ENCODE measurements at places on chromosomes 1 and 21. TPM values are rescaled to one million over a fixed set of nuclear protein-coding genes. Genes with fewer than 3 reads are reported as not detected.
A peak's percentile ranks its signal among the peaks of the same experiment; 100 is the strongest.

The FAM76A gene
- 18.2 TPM for total RNA-seq

The BMP8A gene
- 0.16 TPM for total RNA-seq

The C4BPB gene
- not detected for total RNA-seq

The FAM72B gene
- 1.7 TPM for total RNA-seq

The TMEM9 gene
- total RNA-seq = 54.4 TPM

The COL8A2 gene
- 1.1 TPM for total RNA-seq

The CELF3 gene
- 31.4 TPM for total RNA-seq

The CFAP74 gene
- total RNA-seq = 0.47 TPM

The KLHDC8A gene
- 18.6 TPM for total RNA-seq

The ADAM30 gene
- not detected for total RNA-seq

The S100A1 gene
- total RNA-seq = 0.47 TPM

The DTL gene
- total RNA-seq = 2.7 TPM

The PRELP gene
- 0.16 TPM for total RNA-seq

DNA sequence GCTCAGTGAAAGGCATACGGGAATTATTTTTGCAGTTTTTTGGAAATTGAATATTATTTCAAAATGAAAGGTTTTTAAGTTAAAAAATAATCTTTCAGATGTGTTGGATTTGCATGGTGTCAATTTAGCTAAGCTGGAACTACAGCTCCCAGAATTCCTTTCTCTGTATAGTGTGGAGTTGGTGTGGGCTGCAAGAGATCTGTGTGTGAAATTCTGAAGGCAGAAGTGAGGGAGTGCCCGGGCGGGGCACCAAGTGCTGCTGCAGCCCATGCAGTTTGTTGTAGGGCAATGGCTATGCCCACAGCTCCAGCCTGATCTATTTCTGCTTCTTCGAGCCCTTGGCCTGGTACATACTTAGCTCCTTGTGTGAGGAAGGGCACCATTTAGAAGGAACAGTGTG is 60.5 kb upstream of the CSF1 start:
- no peak for DNase-seq

DNA sequence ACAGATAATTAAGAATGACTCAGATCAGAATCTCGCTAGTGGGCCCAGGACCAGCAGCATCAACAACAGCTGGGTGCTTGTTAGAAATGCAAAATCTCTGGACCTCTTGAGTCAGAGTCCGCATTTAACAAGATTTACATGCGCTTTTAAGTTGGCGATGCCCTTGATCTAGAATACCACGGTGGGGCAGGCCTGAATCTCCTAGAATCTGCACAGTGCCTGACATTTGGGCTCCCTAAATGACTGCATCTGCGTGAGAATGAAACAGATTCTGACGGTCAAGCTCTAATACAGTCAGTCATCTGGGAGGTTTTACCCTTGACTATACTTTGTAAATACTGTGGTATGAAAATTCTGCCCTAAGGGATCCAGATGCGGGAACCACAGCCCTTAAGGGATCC is 17.2 kb upstream of the RAB29 start:
- no peak for DNase-seq

GRCh38 chr1:173002891-173003838 is 47.6 kb downstream of the TNFSF18 start:
- DNase-seq = no peak

DNA sequence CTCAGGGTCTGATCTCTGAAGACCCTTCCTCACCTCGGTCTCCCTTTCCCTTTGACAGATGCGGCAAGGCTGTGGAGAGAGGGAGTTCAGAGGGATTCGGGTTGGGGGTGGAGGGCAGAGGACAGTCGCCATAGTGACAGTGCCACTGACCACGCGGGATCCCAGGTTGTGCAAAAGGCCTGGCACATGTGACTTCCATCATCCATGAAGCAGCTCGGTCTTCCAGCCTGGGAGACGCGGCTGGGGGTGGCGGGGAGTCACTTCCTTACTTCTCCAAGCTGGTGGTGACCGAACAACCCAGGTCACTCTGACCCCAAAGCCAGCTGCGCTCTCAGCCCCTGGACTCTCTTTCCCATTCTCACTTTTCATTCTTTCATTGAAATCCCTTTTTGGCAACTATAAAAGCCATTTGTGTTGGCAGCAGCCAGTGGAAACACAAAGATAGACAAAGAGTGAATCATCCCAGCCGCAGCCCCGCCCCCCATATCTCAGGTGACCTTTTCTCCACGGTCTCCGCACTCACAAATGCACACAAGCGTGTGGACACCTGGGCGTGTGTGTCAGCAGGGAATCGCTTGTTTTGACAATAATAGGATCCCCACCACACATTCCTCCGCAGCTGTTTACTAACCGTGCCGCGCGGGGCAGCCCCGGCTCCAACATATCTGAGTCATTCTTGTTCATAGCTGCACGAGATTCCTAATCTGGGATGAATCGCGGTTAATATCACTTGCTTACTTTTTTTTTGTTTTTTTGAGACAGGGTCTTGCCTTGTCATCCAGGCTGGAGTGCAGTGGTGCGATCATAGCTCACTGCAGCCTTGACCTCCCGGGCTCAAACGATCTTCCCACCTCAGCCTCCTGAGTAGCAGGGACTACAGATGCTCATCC is 68.3 kb downstream of the DHRS3 start:
- DNase-seq = peak; percentile 24

DNA sequence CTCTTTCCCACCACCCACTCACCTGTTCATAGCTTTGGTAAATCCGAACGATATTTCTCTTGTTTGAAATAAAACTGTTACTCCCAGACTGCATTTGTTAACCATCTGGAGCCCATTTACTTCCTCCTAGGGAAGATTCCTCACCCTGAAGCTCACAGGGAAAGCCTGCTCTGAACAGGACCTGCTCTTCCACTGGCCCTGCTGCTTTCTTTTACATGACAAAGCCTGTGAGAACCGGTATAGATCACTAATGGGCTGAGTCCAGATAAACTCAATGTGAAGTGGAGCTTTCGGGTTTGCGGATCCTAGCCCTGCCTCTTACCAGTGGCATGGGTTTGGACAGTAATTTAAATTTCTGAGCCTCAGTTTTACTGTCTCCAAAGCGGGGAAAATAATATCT is 45.2 kb downstream of the FAM163A start:
- DNase-seq = no peak

GRCh38 chr1:172993640-172994039 is 57.1 kb downstream of the TNFSF18 start:
- DNase-seq = no peak

DNA sequence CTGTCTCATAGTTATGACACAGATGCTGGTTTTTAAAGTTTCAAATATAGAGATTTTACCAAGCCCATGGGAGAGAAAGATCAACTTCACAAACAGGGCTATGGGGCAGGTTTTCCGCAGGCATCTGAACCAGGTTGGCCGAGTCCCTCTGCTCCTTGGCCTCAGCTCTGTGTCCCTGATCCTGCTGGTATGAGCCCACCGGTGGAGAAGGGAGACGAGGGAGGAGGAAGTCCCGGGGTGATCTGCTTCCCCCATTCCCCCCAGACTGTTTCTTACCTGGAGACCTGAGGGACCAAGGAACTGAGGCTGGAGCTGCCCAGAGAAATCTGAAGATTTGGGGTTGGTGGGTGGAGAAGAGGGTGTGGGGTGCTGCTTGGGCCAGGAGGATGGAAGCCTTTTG is 28.9 kb upstream of the BTG2 start:
- no peak for DNase-seq

DNA sequence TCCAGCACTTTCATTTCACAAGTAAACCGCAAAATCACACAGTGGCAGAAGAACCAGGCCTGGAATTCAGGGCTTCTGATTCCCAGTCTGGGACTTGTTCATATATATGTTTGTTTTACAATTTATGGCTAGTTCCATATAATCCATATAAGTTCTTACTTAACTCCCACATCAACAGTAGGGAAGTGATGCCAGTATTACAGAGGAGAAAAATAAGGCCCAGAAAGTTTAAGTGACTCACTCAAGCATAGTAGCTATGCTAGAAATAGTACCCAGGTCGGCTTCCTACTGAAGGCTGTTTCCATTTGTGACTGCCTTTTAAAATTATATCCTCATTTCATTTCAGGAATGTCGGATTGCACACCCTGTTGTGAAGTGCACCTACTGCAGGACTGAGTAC is 1.4 kb downstream of the FAM76A start:
- no peak for DNase-seq

DNA sequence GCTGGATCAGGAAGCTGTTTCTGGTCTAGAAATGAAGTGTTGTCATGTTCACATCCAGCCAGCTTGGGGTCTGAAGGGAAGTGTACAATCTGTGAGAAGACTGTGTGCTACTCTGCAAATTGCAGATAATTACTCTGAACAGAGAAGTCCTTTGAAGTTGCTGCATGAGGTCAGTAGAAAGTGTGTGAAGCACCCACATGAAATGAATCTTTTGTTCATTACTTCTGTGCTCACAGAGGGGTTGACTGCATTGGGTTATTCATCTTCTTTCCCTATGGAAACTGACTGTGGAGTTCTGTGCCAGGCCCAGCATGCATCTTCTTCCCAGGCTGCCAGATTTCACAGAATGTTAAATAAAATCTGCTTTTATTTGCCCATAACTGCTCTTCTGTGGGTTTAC is 47.1 kb downstream of the CTH start:
- peak; percentile 16 for DNase-seq

DNA sequence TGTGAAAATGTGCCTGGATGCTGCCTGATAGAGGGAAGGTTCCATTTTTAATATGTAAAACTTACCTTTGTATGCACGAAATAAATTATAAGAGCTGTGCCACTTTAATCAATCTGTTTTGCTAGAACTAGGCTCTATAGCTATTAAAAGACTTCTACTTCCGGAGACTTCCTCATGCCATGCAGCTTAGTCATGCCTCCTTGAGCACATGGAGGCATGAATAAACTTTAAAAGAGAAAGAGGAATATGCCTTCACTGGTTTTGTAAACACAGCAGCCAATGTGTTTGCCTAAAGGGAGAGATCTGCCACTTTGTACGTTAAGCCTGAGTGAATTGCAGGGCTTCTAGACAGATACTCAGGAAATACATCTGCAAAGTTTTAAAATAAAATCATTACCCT is 604.6 kb downstream of the LRRIQ3 start:
- DNase-seq = no peak

DNA sequence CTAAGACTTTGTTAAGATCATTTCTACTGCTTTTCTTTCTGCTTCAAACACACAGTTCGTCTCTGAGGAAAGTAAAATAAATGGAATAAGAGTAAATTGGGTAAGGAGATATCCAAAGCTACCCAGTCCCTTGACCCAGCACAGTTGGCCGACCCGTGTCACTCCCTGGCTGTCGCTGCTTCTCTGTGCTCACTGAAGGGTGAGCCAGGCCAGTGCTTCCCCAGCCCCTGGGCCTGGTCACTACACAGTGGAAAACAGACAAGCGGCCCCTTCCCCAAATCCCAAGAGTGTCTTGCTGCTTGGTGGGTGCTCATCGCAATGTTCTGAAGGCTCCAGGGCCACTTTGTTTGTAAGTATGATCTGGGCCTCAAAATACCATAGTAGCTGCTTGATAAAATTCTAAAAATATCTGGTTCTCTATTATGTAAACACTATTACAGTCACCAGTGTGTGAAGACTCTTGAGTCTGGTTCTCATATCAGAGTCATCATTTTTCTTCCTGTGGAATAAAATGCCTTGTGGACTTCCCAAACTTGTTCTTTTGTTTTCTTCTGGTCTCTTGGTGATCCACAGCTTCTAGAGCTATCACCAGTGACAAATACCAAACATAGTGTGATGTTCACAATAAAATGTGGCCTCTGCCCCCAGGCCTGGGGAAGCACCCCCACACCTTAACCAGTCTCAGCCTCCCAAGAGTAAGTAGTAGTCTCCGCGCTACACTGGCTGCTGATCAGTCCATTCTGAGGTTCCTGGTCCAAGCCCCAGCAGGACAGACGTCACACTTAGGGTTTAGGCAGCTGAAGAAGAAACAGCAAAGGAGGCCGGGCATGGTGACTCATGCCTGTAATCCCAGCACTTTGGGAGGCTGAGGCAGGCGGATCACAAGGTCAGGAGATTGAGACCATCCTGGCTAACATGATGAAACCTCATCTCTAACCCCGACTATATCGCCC is 106.2 kb downstream of the DHRS3 start:
- no peak for DNase-seq

- DNase-seq = no peak
Measured at GRCh38 chr1:3127738-3128137, 58.7 kb downstream of the PRDM16 start.

DNA sequence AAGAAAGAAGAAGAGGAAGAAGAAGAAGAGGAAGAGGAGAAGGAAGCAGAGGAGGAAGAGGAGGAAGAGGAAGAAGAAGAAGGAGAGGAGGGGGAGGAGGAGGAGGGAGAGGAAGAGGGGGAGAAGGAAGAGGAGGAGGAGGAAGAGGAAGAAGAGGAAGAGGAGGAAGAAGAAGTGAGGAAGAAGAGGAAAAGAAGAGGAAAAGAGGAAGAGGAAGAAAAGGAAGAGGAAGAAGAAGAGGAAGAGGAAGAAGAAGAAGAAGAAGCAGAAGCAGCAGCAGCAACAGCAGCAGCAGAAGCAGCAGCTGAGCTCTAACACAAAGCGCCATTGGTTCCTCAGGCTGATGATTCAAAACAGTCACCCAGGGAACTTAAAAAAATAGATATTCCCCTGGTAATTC is 34.0 kb downstream of the DNAI4 start:
- DNase-seq = no peak

- DNase-seq = no peak
Measured at GRCh38 chr1:57712846-57713245, 289.0 kb upstream of the DAB1 start.

GRCh38 chr1:76659171-76659940 is 207.9 kb upstream of the ST6GALNAC5 start:
- DNase-seq = no peak

DNA sequence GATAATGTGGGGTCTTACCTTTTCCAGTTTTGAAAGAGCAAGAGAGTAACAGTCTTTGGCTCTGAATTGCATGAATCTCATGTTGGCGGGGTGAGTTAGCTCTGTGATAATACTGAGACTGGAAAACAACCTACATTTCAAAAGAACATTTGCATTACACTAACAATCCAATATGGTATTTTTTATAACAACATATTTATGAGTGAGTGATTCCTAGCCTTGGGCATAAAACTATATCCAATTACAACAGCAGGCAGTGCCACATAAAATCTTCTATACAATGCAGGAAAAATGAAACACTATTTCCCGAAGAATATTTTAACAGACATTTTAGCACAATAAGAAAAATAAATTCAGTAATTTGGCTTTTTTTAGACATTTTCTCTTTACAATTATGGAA is 303.0 kb downstream of the KCNT2 start:
- no peak for DNase-seq

DNA sequence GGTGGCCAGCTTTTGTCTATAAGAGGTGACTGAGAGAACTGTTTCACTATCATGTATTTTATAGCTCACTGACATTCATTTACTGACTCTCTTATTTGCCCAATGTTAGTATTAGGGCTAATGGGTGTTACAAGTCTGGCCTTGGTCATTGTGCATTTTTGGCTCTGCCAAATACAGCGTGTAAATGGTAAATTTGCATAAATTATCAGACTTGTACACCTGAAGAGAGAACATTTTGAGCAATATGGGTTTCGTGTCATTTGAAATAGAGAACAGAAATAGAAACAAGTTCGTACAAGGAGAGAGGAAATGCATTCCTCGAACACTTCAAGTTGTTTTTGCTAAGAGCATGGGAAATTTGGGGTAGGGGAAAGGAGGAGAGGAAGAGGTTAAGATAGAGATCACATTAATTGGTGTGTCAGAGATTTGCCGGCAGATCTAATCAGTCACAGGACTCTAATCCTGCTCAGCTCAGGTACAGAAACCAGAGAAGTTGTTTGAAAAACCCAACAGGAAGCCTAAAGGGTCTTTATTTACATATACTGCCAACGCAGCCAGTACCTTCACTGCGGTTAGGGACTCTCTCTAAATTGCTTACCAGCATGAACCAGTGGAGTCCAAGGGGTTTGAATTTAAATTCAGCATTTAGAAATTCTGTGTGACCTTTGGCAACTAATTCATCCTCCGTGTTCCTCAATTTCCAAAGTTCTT is 261.5 kb downstream of the GPATCH2 start:
- no peak for DNase-seq

Data from occipital lobe (tissue), 3 donors.